ENCODE measurements at places on chromosomes 1 and 21. TPM values are rescaled to one million over a fixed set of nuclear protein-coding genes. Genes with fewer than 3 reads are reported as not detected.

The VANGL2 gene
- total RNA-seq = not detected

The CD1D gene
- 0.10 TPM for total RNA-seq

The CDC14A gene
- 18.6 TPM for total RNA-seq

The HES4 gene
- 20.6 TPM for total RNA-seq

The CFHR4 gene
- total RNA-seq = not detected

The TCEA3 gene
- 0.86 TPM for total RNA-seq

The LRRC7 gene
- total RNA-seq = 0.65 TPM

The TNFSF4 gene
- total RNA-seq = 11.8 TPM

The CRNN gene
- not detected for total RNA-seq

The LRRC8D gene
- 27.1 TPM for total RNA-seq

The RPTN gene
- not detected for total RNA-seq

The MROH9 gene
- total RNA-seq = not detected

The PTPRU gene
- 3.6 TPM for total RNA-seq

The ATP1A2 gene
- total RNA-seq = not detected

The TMEM269 gene
- total RNA-seq = not detected

The GIPC2 gene
- total RNA-seq = 14.7 TPM

The UBASH3A gene
- total RNA-seq = not detected
